Ovary (tissue), 10 donors: ENCODE measurements at places on chromosomes 3 and 15. TPM values are rescaled to one million over a fixed set of nuclear protein-coding genes. Genes with fewer than 3 reads are reported as not detected.

Gene RARRES1
- total RNA-seq, result 118 TPM

Gene RBP2
- total RNA-seq, result not detected

Gene NBEAL2
- total RNA-seq, result 18.8 TPM

Gene ESYT3
- 2.0 TPM for total RNA-seq

Gene WDR73
- 30.0 TPM for total RNA-seq

Gene DNAJA4
- total RNA-seq, result 8.2 TPM

Gene CORO2B
- total RNA-seq, result 61.0 TPM

Gene STRC
- 0.35 TPM for total RNA-seq

Gene RAB7A
- total RNA-seq, result 70.1 TPM

Gene EIF3J
- 28.6 TPM for total RNA-seq

Gene TGM5
- total RNA-seq, result not detected

Gene IL12A
- total RNA-seq, result 0.20 TPM

Gene MYLK
- 645 TPM for total RNA-seq
